ENCODE measurements at places on chromosomes 12 and 14.
A peak's percentile ranks its signal among the peaks of the same experiment; 100 is the strongest.

GRCh38 chr14:92589213-92589852 lies 75.8 kb downstream of the RIN3 start:
- peak; percentile 34 for DNase-seq

DNA sequence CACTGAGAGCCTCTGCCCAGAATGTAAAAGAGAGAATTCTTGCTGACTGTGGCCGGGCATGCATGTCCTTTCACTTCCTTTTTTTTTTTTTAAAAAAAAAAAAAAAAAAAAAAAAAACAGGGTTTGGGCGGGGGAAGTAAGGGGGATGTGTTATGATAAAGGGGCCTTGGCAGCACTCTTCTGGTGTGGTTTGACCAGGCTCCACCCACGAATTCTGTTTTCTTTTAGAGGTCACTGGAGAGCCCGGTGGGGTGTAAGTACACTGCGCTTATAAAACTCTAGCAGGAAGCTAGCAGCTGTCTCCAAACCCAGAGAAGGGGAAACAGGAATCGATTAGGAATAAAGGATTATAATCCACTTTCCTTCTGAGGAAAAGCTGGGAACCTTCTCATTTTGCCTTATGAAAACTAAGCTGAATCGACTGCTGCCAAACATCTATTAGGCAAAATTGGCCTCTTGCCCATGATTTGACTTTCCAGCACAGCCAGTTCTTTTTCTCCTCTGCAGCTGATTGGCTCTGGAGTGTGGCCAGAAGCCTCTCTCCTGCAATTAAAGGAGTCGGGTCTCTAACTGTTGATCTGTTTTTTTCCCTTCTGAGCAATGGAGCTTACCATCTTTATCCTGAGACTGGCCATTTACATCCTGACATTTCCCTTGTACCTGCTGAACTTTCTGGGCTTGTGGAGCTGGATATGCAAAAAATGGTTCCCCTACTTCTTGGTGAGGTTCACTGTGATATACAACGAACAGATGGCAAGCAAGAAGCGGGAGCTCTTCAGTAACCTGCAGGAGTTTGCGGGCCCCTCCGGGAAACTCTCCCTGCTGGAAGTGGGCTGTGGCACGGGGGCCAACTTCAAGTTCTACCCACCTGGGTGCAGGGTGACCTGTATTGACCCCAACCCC lies 27.7 kb upstream of the HIGD1C start:
- DNase-seq: peak; percentile 49

- DNase-seq: no peak
Measured at GRCh38 chr14:97164021-97164420, 366.8 kb downstream of the VRK1 start.

GRCh38 chr12:50614167-50614759 lies 109.5 kb downstream of the DIP2B start:
- DNase-seq: no peak

GRCh38 chr14:50333014-50333509 lies 20.9 kb downstream of the DMAC2L start:
- no peak for DNase-seq

- no peak for DNase-seq
Measured at GRCh38 chr14:94332063-94332583, 9.0 kb upstream of the SERPINA6 start.

DNA sequence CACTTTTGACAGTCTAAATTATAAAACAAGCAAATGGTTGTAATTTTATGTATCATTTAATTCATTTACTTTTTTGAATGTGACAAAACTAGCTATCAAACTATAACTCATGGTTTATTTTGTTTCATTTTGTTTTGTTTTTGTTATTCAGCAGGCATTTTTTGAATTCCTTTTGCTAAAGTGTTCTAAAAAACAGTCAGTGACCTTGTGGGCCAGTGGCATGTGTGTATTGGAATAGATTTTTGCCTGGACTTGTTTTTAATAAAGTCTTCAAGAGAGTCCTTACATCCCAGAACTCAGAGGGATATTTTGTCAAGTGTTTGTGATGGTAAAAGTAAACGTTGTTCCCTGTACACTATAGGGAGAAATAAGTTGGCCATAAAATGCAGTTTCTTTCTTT lies 369.7 kb upstream of the SYT1 start:
- DNase-seq: no peak

GRCh38 chr14:57508756-57509155 lies 15.1 kb upstream of the CCDC198 start:
- DNase-seq: no peak

DNA sequence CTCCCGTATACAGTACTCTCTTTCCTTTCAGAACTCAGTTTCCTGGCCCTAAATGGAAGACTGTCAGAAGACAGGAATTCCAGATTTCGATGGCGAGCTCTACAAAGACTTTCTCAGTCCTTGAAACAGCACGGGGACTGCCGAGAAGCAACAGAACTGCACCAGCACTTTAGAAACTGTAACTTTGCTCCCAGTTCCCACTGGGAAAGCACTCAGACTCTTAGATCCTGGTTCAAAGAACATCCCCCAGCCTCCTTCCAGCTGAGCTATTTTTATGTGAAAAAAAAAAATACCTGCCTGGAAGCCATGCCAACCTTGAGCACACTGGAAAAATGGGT lies 1.8 kb downstream of the PXN start:
- DNase-seq: no peak

DNA sequence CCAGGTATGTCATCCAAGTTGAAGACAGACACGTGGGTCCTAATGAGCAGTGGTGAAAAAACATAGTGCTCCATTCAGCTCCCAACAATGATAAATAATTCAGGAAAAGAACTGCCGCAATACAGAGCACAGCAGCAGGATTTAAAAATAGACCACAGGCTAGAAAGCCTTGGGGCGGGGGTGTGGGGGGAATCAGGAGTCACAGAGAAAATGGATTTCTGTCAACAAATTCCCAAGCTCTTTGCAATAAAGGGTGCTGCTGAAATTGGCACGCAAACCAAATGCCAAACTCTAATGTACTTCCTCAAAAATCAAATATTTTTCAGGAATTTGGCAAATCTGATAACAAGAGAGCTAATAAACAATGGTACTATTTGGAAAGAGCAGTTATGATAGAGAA lies 58.6 kb downstream of the R3HDM2 start:
- DNase-seq: no peak

- DNase-seq: no peak
Measured at GRCh38 chr12:11555743-11556625, 93.5 kb upstream of the ETV6 start.

- no peak for DNase-seq
Measured at GRCh38 chr14:51020024-51020710, 74.7 kb downstream of the TRIM9 start.

- no peak for DNase-seq
Measured at GRCh38 chr14:33774723-33775470, 176.0 kb downstream of the EGLN3 start.

DNA sequence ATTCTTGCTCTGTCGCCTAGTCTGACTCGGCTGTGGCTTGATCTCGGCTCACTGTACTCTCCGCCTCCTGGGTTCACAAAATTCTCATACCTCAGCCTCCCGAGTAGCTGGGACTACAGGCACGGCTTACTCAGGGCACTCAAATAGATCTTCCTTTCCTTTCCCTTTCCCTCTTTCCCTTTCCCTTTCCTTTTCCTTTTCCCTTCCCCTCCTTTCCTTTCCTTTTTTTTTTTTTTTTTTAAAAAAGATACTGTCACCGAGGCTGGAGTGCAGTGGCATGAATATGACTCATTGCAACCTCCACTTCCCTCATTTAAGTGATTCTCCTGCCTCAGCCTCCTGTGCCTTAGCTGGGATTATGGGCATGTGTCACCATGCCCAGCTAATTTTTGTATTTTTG lies 86.0 kb downstream of the AEBP2 start:
- DNase-seq: no peak

DNA sequence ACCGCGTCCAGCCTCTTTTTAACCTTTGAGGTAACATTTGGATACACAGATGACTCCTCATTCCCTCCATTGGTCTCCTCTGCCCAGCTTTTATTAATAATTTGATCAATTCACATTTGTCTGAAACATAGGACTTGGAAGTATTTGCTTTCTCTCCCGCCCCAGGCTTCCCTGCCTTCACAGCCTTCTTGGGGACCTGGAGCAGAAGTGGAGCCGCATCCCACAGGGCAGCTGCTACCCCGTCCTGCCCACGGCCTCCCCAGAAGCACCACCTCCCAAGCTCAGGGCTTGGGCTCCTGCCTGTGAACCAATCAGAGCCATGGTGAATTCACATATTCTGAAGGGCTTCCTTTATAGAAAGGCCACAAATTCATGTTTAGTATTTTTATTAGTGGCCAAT lies 97.6 kb downstream of the PIWIL1 start:
- DNase-seq: no peak

- no peak for DNase-seq
Measured at GRCh38 chr12:59833408-59833807, 237.6 kb downstream of the SLC16A7 start.

DNA sequence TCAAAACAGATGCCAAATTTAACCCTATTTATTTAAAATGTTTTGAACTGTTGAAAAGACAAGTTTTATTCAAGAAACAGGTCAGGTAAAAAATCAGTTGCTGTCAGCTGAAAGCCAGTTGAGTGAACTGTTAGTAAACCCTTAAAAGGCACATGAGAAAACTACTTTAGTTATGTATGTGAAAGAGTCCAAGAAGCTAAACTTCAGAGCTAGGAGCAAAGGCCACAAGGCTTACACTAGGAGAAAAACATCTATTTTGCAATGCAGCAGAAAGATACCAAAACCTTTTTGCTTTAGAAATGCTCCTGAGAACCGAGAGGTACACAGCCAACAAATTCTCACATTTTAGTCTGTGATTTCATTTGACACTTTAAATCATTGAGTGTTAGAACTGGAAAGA lies 375.2 kb downstream of the FSCB start:
- no peak for DNase-seq

DNA sequence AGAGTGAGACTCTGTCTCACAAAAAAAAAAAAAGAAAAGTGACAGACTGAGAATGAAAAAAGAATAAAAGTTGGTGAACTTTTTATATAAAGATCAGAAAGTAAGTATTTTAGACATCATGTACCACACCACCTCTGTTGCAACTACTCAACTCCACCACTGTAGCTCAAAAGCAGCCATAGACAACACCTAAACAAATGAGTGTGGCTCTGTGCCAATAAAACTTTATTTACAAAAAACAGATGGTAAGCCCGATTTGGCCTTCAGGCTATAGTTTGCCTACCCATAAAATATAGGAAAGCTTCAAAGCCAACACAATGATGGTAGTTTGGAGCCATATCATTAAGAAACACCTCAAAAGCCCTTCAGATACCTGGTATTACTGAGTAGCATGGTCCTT lies 154.5 kb upstream of the FOXN3 start:
- no peak for DNase-seq

DNA sequence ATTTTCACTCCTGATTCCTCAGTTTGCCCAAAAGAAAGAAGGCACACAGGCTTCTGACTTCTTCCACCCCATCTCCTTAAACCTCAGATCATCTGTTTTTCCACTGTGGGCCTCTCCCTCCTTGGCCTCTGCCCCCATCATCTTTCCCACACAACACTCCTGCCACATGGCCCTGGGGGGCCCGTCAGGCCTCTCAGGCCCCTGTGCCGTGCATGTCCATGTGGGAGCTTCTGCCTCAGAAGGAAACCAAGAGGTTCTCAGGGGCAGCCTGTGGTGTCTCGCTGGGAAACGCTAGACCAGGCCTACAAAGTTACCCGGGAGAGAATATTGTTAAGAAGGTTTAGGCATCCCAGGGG lies 8.0 kb downstream of the KLHL33 start:
- no peak for DNase-seq

DNA sequence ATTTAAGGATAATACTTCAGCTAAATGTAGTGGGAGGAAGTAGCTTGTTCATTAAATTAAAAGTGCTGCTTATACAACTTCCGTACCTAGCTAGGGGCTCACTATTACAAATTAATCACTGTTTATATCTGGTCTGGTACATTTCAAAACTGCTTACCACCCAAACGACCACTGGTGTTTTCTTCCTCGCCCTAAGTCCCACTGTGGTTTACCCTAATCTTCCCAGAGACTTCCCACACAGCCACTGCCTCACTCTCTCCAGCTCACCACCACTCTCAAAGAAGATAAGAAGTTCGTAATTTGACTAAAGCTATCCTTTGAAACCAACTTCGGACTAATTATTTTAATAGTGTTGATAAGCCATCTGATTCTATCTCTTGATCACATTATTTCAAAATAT lies 62.6 kb downstream of the PLXNC1 start:
- no peak for DNase-seq

DNA sequence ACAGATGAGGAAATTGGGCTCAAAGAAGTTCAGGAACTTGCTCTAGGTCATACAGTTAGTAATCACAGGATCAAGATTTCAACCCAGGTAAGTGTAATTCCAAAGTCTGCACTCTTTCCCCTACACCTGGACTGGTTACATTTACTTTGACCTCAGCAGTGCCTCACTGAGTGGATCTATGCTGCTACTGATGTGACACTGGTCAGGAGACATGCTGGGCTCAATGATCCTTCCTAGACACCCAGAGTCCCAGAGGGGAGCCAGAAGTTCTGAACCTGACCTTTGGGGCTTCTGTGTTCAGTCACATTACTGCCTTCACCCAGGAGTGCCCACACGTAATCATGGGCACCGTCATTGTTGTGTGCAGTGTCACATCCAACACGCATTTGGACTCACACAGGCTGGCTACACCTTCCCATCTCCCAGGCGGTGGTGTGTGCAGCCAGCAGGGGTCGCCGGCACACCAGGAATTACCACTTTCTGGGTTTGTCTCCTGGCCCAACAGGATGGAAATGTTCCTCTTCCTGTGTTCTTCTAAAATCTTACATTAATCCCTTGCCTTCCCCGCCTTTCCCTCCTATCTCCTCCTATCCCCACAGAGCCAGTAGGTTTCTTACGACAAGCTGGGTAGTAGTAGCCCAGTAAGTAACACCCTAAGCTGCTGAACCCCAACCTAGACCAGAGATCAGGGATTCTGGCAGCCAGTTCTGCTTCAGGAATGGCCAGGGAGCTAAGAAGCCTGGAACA lies 25.6 kb downstream of the CALCOCO1 start:
- DNase-seq: peak; percentile 39

- DNase-seq: peak; percentile 21
Measured at GRCh38 chr14:69351385-69351784, 46.7 kb downstream of the ERH start.

- no peak for DNase-seq
Measured at GRCh38 chr12:6171409-6172015, 28.7 kb upstream of the CD9 start.

- DNase-seq: no peak
Measured at GRCh38 chr14:72254937-72255472, 322.8 kb downstream of the RGS6 start.
